ELR (cell line): ENCODE measurements at places on chromosomes 16 and 17.

DNA sequence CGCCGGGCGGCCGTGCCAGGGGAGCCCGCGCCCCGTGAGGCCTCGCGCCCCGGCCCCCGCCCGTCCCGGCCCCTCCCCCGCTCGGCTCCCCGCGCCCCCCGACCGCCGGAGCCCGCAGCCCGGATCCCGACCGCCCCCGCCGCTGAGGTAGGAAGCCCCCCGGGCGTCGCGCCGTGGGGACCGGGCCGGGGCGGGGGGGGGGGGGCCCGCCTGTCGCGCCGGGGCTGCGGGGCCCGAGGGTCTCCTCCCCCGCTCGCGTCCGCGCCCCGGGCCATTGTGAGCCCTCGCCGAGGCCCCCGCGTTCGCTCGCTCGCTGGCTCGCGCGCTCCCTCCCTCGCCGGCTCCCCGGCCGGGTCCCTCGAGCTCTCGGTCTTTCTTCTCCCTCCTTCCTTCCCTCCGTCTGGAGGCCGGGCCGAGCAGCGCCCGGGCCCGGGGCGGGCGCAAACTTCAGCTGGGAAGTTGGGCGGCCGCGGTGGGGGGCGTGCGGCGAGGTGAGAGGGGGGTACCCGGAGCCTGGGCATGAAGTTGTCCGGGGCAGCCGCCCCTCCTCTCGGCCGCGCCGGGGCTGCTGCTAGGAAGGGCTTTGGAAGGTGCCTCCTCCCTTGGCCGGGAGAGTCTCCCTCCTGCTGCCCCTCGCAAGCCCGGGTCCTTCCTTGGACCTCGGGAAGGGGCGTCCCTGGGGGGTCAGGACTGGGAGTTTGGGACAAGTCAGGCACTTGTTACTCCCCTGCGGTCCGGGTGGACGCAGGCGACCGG is 419 bp downstream of the GLIS2 start:
- DNase-seq, result peak; percentile 54

DNA sequence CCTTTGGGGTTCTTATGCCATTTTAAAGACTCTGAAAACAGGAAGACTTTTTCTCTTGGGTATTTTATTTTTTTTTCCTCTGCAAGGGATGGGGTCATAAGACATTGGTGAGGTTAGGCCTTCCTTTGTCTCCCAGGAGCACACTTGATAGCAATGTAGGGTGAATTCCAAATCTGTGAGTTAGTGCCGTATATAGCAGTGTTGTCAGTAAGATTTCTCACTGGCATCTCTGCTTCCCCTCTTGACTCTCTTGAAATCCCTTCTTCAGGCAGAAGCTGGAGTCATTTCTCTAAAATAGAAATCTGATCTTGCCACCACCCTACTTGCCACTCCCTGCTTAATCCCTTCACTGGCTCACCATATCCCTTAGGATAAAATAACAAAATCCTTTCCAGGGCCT is 529.7 kb downstream of the WWOX start:
- no peak for DNase-seq

DNA sequence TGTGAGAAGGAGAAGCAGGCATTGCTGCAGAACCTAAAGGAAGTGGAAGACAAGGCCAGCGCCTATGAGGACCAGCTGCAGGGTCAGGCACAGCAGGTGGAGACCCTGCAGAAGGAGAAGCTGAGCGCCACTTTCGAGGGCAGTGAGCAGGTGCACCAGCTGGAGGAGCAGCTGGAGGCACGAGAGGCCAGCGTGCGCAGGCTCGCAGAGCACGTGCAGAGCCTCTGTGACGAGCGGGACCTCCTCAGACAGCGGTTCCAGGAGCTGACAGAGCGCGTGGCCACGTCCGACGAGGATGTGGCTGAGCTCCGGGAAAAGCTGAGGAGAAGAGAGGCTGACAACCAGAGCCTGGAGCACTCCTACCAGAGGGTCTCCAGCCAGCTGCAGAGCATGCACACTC is 41.5 kb downstream of the PLD6 start:
- DNase-seq, result no peak

- DNase-seq, result no peak
Measured at GRCh38 chr16:66430214-66430613, 3.1 kb downstream of the BEAN1 start.

- DNase-seq, result no peak
Measured at GRCh38 chr16:19677402-19677801, 40.6 kb downstream of the KNOP1 start.

GRCh38 chr16:53980675-53981074 is 276.7 kb downstream of the FTO start:
- no peak for DNase-seq

GRCh38 chr17:77935121-77935571 is 23.4 kb upstream of the TNRC6C start:
- no peak for DNase-seq

DNA sequence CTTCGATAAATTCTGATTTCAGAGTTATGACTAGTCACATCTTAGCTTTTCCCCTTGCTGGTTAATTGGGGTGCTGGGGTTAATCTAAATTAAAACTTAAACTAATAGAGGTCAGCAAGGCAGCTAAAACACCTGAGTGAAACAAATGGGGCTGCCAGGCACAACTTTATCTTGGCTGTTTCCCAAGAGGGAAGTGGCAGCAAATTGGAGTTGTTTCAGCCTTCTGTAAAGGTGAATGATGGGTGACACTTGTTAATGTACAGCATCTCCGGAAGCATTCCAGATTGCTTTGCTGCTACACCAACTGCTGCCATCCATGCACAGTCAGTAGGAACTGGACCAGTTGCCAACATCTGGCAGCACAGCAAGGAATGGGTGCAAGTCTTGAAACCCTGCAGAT is 43.9 kb downstream of the AATF start:
- no peak for DNase-seq

GRCh38 chr17:78105551-78105950 is 23.0 kb downstream of the TMC6 start:
- DNase-seq, result no peak

GRCh38 chr17:58219789-58220183 is 731 bp upstream of the MKS1 start:
- peak; percentile 19 for DNase-seq

DNA sequence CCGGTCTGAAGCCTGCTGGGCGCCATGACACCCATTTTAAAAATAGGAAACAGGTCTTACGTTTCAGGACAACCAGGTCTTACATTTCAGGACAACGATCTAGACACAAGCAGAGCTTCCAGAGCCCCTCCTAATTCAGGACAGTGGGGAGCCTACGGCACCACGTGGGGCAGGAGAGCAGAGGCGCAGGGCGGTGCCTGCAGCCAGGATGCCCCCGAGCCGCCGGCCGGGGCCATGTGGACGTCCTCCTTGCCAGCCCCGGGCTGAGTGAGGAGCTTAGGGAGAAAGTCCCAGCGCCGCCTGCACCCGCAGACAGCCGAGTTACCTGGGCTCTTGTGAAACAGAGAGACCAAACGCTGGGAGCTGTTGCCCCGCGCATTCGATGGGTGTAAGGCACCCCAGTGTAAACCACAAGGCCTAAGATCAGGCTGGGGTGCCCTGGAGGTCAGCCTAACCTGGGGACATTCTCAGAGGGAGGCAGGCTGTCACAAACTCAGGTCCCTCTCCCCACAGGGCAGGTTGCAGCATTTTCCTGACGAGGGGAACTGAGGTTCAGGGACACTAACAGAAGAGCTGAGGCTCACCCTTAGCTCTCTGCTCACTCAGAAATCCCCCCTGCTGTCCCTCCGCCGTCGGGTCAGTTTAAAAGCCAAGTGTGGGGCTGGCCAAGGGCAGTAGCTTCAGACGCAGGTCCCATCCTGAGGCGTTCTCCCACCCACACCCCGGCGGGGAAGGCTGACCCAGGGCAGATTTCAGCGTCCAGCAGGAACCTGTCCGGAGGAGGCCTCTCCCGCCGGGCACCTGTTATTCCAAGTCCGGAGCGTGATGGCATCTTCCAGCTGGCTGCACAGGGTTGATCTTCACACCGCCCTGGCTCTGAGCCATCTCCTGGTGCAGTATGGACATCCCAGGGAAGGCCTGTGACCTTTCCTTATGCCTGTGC is 1.8 kb upstream of the NOTUM start:
- no peak for DNase-seq

GRCh38 chr16:24102209-24102660 is 153.9 kb upstream of the CACNG3 start:
- DNase-seq, result no peak

GRCh38 chr17:5665164-5665563 is 80.9 kb upstream of the NLRP1 start:
- DNase-seq, result no peak

DNA sequence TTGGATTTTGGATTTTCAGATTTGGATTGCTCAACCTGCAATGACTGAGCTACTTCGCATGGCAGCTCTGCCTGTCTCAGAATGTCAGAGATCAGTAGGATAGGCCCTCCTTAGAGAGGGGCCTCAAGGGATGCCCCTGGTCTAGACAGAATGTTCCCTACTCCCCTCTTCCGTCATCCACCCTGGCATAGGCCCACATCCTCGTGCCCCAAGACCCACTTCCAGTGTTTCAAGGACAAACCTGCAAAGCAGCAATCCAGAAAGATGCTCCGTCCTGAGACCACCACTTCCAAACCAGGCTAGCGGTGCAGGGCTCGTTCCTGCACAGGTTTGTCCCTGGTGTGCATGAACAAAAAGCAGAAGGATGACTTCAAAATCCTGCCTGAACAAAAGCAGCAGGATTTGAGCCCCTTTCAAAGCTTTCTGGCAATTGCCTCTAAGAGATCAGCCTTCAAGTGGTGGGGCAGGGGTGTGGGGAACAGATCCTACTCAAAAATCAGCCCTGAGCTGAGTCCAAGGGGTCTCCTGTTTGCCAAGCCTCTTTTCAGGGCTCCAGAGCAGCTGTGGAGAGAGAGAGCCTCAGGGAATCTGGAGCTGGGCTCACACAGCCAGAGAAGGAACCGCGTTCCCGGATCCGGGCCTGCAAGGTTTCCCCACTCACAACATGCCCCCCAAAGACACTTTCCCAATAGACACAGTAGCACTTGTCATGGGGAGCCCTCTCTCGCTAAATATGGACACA is 121.1 kb downstream of the SOCS1 start:
- DNase-seq, result no peak

- DNase-seq, result no peak
Measured at GRCh38 chr16:88476203-88476602, 23.1 kb downstream of the ZFPM1 start.

- peak; percentile 38 for DNase-seq
Measured at GRCh38 chr17:78672871-78673371, 95.7 kb upstream of the DNAH17 start.

DNA sequence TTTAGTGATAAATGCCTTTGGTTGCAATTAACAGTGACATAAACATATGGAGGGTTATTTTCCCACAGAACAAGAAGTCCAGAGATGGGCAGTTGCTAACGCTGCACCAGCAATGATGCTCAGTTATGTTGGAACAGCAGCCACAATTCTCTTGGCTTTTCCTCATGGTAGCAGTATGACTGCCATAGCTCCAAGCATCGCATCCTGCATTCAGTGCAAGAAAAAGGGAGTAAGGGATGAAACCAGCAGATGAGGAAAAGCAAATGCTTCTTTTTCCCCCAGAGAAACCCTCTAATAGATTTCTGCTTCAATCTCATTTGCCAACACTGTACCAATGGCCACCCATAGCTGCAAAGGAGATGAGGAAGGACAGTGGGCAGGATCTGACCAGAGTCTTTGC is 13.0 kb upstream of the ZCCHC14 start:
- no peak for DNase-seq

- no peak for DNase-seq
Measured at GRCh38 chr16:66083171-66083570, 283.3 kb upstream of the CDH5 start.

DNA sequence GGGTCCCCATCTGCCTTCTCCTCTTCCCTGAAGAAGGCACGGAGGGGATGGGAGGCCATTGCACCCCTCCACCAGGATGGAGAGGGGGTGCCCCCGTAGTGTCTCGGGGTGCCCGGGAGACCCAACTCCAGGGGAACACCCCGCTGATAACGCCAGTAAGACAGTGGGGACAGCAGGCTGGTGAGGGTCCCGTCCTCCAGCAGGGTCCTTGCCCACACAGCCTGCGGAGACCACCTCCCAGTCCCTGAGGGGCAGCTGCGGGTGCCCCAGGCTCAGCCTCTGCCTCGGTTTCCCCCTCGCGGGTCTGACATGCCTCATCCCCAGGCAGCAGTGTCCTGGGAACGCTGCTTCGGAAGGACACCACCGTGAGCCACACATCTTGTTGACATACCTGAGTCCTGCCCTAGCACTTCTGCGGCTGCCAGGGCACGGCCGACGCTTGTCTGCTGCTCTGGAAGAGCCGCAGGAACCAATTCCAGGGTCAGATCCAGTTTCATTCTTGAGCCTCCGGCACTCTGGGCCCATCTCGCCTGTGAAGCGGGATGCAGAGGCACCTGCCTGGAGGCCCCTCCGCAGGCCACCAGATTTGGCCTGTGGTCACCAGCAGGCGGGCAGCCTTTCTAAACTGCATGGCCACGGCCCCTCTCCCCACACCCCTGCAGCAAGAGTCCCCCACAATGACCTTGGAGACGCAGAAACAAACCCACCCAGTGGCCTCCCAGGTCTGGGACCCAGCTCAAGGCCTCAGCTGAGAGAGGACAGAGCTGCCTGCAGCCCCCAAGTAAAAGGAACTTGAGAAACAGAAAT is 39.9 kb upstream of the ZC3H18 start:
- no peak for DNase-seq

GRCh38 chr16:17850581-17851250 is 380.0 kb upstream of the XYLT1 start:
- no peak for DNase-seq

DNA sequence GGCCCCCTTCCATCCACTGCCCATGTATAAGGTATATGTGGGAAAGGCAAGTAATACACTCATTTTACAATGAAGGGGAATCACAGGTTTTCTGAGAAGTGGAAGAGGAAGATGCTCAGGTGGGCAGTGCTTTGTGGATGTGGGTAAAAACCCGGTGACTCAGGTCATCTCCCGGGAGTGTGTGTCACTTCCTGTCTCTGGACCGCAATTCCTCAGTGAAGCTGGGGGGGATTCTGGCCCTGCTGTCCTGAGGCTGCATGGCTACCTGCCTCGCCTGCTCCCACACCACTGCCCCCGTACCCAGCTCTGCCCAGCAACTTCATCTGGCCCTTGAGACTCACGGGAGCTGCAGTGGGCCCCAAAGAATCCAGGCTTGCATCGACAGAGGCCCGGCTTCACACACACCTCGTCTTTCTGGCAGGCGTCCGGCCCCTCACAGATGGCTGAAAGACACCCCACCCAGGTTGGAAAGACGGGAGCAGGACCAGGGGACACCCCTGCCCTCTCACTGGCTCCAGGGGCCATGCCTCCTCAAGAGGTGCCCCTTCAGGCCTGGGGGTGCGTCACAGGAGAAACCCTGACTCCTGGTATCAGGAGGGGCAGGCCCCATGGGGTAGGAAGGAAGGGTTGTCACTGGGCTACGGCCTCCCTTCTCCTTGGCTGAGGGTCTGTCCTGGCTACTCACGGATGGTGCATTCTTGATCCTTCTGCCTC is 882 bp downstream of the SCARF1 start:
- DNase-seq, result peak; percentile 91
